ENCODE measurements at places on chromosomes 7 and 10.

GRCh38 chr7:66779669-66780409, 39.3 kb downstream of the RABGEF1 start:
- no peak for DNase-seq

GRCh38 chr7:43077732-43078391, 34.6 kb upstream of the HECW1 start:
- no peak for DNase-seq

DNA sequence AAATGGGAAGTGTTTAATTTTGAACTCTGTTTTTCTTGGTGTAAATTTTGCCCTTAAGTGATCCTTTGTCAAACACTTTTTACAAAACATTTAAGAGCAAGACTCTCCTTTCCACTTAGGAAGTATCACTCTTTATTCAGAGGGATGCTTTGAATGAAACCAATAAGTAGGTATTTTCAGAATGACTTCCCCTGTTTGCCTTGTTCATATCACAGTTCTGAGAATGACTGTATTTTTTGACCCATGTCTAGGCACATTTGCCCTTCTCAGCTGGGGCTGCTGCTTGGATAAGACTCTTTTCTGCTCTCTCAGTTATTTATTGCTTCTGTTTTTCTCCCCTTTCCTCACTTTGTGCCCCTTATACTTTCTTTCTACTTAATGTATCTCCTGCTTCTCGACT, 98.2 kb downstream of the CCNY start:
- no peak for DNase-seq

DNA sequence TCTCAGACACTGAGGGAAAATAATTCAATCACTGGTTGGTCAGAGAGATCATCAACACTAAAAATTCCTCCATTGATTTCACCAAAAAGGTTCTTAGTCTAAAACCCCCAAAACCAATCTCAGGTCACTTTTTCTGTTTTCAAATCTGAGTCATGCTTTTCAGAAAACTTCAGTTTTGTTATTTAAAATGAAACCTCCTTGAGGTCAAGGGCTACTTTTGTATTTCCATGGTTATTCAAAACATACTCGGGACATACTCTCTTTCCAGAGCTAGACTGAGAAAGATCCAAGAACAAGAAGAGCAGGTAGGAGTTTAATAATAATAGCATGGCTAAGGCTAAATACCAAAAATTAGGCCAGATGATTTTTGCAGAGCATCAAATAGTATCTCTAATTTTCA, 152.8 kb downstream of the SDHAF3 start:
- DNase-seq, result no peak

DNA sequence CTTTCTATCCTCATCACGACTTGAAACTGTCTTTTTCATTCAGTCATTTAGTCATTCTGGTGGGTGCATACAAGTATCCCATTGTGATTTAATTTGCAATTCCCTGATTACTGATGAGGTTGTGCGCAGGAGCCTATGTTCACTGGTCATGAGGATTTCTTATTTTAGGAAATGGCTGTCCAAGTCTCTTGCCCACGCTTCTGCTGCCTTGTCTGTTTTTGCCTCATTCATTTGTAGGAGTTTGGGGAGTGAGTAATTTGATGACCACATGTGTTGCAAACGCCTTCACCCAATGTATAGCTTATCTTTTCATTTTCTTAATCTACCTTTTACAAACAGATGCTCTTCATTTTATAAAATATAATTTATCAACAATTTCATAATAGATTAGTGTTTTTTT, 127.3 kb downstream of the ARHGAP22 start:
- DNase-seq, result no peak

- no peak for DNase-seq
Measured at GRCh38 chr7:73871163-73872011, 10.4 kb downstream of the TMEM270 start.

DNA sequence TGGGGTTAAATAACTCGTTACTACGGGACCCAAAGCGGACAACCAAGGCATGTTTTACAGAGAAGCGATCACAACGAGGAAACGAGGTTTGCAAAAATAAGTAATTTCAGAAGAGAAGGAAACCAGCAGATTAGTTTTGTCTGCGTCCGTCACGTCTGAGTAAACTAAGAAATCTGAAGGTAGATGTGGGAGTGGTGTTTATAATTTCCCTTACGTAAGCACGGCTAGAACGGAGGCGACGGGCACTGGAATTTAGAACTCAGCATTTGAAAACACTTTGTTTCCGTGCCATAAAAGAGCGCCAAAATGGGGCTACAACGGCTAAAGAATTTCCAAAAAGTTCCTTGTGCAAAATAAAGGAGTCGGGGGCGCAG, 718 bp upstream of the UMAD1 start:
- no peak for DNase-seq

DNA sequence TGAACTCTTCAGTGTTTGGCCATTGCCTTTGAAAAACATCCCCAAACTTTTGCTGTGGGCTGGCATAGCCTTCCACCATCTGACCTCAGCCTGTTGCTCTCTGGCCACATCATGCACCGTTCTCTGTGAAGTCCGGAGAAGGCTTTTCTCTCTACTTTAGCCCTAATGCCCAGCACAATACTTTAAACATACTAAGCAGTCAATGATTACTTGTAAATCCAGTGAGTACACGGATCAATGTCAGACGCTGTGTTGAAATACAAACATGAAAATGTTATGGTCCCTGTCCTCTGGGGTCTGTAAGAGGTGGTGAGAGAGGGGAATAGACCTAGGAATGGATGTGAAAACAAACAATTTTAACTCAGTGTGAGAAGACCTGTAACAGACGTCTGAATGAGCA, 297.9 kb downstream of the PLXDC2 start:
- no peak for DNase-seq

- DNase-seq, result peak; percentile 17
Measured at GRCh38 chr7:105388356-105389087, at the start of gene SRPK2. SRPK2 (minus strand) TSS chr7:105388921.
